MG63 (cell line): ENCODE measurements at places on chromosomes 4 and X. TPM values are rescaled to one million over a fixed set of nuclear protein-coding genes. Genes with fewer than 3 reads are reported as not detected.

TMEM187 gene
- total RNA-seq: 1.0 and 4.6 TPM in 2 replicates

PCDH18 gene
- 22.1 and 26.5 TPM in 2 replicates for total RNA-seq

PNMA6F gene
- total RNA-seq: not detected in 2 replicates

RBM46 gene
- not detected in 2 replicates for total RNA-seq

FAM199X gene
- 12.7 and 13.3 TPM in 2 replicates for total RNA-seq

DNA sequence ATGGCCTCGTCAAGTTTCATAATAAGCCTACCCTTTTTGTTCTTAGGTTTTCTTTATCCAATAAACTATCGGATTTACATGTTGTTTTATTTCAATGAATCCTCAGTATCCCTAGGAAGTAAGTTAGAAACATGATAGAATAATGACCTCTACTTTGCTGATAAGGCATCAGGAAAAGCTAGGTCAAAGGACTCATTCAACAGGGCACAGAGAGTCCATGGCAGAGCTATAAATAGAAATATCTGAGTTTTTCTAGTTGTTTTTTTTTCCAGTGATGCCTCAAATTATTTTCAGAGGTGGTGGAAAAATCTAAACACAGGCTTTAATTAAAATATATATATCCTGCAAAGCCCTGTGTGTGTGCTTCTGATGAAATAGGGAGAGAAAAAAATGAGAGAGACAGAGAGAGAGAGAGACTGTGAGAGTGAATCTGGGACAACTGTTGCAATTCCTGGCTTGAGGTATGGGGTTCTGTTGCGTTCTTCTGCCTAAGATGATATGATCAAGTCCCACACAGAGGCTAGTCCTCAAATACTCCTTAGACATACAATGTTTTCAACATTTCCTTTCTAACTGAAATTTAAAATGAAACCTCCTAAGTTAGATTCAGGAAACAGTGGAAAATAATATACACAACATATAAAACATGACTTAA, 139.9 kb downstream of the HDX start:
- no peak for DNase-seq

- DNase-seq: no peak
These were observed 3.5 kb upstream of the PGRMC2 start for GRCh38 chr4:128291096-128291495.

- DNase-seq: no peak
These were observed 6.7 kb upstream of the CD38 start for GRCh38 chr4:15771216-15772058.

DNA sequence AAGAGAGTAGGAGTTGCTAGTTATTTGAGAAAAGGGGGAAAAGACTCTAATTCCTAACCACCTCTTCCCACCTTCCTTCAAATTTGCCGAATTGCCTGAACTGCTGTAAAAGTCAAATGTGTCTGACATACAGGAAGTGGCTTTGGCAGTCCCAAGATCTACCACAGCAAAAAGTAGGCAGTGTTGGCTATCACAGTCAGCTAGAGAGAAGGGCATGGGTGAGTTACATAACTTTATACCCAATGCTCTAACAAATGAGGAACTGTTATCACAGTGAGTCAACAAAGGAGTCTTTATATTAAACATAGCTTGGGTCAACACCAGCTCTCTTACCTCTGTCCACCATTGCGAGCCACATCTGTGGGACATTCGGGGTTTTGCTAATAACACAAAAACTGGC, 2.4 kb upstream of the MBNL3 start:
- peak; percentile 18 for DNase-seq

GRCh38 chr4:56696056-56696455, 15.0 kb upstream of the HOPX start:
- DNase-seq: no peak

DNA sequence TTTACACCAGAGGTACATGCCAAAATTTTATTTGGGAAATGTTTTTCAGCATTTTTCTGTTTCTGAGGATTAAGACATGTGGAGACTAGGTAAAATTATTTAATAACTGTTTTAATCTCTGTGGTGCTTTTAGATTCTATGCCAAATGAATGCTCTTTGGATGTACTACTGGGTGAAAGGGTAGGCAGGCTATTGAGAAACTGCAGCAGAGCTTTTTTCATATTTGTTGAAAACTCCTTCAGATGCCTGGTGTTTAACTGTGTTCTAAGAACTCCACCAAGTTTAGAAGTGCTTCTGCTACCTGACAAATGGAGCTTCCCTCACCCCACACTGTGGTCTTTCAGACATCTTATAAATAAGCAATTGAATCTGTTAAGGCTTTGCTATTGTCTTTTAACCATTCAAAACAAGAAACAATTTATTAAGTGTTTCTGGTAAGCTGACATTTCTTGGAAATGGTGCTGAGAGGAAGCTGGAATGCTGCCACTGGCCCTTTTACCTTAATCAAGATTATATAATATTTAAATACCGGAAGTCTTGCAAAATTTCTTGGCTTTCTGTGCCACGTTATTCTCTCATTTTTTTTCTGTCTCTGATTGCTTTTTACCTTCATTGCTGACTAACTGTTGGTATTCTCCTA, 51.2 kb upstream of the CYSLTR1 start:
- no peak for DNase-seq

- DNase-seq: no peak
These were observed 6.4 kb upstream of the ANTXR2 start for GRCh38 chr4:80079255-80079923.
